ELF-1 (cell line): ENCODE measurements at places on chromosomes 7 and 10.

GRCh38 chr10:113945075-113945686 is 90.7 kb downstream of the NHLRC2 start:
- DNase-seq: no peak

- no peak for DNase-seq
These were observed 94.5 kb downstream of the MAD1L1 start for GRCh38 chr7:2138146-2138765.

- DNase-seq: no peak
These were observed 212.7 kb upstream of the FAM3C start for GRCh38 chr7:121608785-121609184.

DNA sequence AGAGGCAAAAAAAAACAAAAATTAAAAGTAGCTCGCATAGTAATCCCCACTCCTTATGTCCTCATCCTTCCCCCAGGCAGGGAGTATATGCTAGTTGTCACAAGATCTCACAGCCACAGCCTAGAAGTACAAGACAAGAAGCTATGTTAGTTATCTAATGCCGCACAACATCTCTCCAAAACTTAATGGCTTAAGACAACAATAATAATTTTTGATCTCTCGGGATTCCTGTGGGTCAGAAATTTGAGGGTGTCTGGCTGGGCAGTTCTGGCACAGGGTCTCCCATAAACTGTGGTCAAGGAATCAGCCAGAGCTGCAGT is 39.7 kb downstream of the CPVL start:
- DNase-seq: no peak

GRCh38 chr10:20466731-20467130 is 430.4 kb downstream of the NEBL start:
- DNase-seq: no peak

DNA sequence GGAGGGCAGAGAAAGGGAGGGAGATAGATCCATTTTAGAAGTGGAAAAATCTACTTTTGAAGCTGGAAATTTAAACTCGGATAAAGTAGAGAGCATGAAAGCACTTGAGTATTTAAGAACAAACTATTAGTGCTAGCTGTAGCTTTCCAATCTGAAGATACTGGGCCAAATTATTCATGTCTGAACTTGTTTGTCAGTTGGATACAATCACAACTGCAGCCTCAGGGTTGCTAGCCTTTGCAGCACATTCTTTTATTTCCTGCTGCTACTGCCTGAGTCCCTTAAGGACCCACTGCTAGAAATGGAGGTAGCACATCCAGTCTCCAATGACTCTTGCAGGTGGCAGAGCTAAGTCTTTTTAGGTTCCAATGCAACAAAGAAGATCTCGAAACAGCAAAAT is 8.3 kb upstream of the SLC25A13 start:
- no peak for DNase-seq

- no peak for DNase-seq
These were observed 283.7 kb upstream of the PODXL start for GRCh38 chr7:131839967-131840690.

- no peak for DNase-seq
These were observed 448.9 kb upstream of the FOXK1 start for GRCh38 chr7:4233146-4233545.

DNA sequence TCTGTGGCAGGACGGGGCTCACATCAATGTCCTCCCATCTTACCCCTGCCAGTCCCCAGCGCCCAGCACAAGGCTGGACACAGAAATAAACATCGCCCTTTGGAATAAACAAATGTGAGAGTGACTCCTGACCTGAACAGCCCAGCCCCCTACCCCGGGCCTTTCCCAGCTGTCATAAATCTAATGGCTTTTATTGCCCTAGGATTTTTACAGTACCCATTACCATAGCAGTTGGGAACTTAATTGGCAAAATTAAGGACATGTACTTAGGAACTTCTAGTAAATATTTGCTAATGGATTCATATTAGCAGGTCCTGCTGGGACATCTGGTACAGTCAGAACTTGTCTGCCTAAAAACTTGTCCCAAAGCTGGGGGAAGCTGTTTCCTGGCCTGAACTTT is 76.6 kb downstream of the GLRX3 start:
- DNase-seq: no peak

GRCh38 chr7:13933091-13933490 is 56.4 kb downstream of the ETV1 start:
- no peak for DNase-seq

- DNase-seq: no peak
These were observed 689.7 kb upstream of the IGFBP3 start for GRCh38 chr7:46610746-46611145.

DNA sequence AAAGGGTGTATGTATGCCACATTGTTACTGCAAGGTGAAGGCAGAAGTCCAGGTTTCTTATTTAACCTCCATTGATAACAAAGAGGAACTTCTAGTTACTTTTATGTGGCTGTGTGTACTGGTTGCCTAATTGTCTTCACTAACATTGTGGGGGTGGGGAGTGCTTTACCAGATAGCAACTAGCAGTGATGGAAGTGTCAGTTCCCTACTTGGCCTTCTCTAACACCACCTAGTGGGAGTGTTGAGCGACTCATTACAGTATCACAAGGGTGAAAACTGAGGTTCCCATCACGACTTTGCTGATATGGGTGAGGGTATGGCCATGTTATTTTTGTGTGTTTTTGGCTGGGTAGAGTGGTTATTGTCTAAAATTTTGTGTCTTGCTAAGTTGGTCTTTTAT is 274.4 kb downstream of the THSD7A start:
- peak; percentile 44 for DNase-seq

DNA sequence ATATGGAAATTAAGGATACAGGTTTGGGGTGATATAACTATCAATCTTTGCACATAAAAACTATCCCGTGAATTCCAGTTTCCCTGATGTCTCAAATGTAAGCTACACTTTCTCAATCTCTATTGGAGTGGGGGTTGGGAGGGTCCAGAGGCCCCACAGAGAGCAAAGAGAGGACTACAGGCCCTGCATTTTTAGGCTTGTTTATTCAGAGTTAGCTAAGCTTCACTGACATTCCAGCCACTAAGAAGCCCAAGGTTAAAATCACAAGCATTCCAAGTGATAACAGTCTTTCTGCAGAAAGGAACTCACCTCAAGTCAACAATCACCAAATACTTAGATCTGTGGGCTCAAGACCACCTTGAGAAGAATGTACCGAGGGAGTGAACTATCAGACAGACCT is 31.6 kb upstream of the LAMB1 start:
- DNase-seq: peak; percentile 46

DNA sequence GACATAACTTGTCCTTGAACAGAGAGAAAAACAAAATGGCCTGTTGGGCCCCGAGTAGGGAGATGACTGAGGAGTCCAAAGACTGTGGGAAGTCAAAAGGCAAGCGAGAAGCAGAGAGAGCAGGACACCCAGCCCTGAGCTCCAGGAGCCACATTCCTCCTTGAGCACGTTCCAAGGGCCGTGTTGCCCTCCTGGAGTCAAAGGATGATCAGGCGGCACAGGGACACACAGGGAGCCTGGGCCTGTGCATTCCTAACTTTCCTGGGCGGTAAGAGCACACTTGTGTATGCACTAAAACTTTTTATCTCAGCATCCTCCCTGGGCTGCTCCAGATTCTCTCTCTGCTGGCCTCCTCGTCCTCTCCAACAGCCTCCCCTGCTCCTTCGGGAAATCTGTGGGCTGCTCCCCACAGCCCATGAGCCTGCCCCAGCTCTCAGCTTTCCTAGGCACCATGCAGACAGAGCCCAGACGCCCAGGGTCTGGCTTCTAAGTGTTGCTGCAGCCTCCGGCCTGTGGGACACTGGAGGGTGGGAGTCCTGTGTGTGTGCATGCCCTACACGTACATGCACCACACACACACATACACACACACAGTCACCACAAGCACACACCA is 281.8 kb downstream of the POU6F2 start:
- peak; percentile 11 for DNase-seq

- DNase-seq: no peak
These were observed 129.9 kb upstream of the ITGB1 start for GRCh38 chr10:33087922-33088321.

- DNase-seq: no peak
These were observed 81.4 kb upstream of the HABP2 start for GRCh38 chr10:113471241-113471996.

GRCh38 chr10:78532480-78533042 is 498.9 kb downstream of the RPS24 start:
- no peak for DNase-seq

DNA sequence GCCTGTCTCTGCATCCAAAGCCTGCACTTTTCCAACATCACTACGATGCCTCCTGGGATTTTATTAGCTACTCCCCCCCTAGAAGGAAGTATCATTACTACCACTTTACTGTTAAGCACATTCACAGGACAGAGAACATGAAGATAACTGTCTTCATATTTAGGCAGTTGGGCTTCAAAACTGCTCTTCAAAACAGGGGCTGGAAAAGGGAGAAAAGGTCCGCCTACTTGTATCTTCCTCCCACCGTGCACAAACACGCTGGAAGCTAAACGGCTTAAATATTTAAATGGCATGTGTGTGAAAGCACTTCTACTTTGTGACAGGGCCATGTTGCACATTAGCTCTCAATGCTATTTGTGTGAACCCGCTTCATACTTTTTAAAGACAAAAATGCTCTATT is 999 bp downstream of the ITIH5 start:
- peak; percentile 11 for DNase-seq

DNA sequence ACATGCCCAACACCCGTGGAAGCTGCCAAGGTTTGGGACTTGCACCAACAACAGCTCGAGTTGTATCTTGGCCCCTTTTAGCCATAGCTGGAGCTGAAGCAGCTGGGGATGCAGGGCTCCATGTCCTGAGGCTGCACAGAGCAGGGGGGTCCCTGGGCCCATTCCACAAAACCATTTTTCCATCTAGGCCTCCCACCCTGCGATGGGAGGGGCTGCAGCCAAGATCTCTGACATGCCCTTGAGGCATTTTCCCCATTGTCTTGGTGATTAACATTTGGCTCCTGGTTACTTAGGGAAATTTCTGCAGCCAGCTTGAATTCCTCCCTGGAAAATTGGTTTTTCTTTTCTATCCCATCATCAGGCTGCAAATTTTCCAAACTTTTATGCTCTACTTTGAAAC is 637.8 kb upstream of the VSTM2A start:
- DNase-seq: peak; percentile 57

- no peak for DNase-seq
These were observed 25.6 kb downstream of the TACR2 start for GRCh38 chr10:69391158-69391557.

- DNase-seq: no peak
These were observed 868.9 kb upstream of the AUTS2 start for GRCh38 chr7:68729371-68729770.

DNA sequence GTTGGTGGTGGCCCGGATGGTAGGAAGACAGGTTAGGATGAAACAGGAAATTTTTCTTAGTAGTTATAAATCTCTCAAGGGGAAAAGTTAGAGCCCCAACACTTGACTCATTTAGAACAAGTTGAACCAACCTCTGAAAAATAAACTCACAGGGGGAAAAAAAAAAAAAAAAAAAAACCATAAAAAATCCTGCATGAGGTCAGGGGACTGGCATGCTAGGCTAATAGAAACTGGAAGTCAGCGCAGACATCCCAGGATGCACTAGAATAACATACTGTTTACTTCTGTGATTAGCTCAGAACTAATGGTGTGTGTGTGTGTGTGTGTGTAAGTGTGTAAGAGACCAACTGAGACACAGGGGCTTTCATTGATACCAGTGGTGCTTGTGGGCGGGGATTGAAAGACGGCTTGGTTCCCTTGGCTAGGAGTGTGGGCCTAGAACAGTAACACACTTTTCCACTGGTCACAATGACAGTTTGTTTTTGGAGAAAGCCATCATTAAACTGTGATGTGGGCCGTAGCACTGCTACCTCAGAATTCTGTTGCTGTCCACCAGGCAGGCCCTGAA is 491.6 kb upstream of the GALNT17 start:
- DNase-seq: no peak

- DNase-seq: no peak
These were observed 11.8 kb downstream of the SLC25A13 start for GRCh38 chr7:96310110-96310509.
